Fibroblast of mammary gland (primary cell): ENCODE measurements at places on chromosomes 7 and 10.

DNA sequence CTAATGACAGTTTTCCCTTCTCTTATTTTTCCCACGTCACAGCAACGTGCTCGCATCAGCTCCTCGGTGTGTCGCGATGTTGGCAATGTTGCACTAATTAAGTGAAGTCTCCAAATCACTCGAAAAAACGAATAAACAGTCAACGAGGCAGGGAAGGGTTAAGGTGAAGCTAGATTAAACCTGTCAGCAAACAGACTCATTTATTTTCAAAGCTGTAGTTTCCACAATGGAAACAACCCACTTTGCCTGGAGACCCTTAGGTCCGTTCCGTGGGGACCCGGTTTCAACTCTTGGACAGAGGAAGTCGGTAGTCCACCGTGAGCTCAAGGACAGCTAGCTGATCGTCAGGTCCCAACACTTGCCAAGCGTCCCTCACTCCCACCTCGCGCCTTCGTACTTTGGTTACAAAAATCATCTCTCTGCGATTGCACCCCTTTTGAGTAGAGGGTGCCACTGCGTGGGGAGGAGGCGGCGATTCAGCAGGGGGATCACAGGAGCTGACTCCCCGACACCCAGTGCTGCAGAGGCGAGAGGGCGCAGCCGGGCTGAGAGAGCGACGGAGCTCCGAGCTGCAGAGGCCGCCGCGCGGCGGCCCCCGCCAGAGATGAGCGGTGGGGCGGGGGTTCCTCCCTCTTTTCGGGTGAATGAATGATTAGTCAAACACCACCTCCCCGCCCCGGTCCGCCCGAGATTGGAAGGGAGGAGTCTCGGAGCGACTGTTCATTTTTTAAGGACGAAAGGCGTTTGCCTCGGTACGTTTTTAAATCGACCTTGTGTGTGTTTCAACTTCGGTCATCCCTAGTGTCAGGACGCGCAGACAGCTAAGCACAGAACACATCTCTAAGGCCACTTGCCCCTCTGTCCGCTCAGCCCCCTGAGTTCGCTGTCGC lies 1.3 kb upstream of the BMPER start:
- DNase-seq, result peak; percentile 75

DNA sequence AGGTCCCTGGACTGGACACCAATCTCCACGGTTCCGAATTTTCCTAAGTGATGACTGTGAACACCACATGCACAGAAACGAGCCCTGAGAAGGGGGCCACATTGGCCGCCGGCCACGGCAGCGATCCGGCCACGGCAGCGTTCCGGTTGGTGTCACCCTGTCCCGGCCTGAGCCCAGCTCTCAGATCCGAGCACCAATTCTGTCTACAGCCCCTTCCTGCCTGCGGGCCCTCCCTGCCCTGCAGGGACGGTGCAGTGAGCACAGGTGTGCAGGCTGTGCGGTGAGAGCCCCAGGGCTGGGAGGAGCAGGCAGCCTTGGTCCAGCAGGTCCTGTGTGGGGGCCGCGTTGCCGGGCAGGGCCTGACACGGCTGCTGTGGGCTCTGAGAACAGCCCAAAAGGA lies 29.7 kb upstream of the GPR146 start:
- DNase-seq, result no peak

GRCh38 chr7:8134089-8134733 lies 127.8 kb downstream of the ICA1 start:
- no peak for DNase-seq

DNA sequence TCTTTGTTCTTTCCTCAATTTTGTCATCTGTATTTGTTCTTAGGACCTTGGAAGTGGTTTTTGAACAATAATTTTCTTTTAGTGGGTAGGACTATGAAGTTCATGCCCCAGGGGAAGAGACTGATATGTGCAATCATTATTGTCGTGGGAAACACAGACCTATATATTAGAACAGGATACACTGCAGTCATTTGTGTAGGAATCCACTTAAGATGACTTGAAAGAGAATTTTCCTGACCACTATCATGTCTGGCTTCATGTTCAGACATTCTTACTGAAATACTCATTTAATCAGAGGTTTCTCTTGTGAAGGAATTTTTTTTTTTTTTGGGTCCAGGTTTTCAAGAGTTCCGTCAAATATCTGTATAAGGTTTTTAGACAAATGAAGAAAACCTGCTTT lies 163.6 kb downstream of the SUGCT start:
- DNase-seq, result peak; percentile 67

DNA sequence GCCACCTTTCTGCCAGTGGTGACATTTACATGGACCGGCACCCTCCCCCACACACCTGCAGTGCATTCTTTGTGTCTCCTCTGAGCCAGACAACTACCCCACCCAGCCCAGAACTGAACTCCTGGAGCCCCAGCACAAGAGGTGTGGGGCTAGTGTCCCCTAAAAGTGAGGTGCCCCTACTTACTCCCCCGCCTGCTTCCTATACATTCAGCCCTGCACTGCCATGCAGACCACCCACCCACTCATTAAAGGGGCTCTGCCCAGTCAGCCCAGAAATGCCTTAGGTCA lies 1.9 kb downstream of the SAP25 start:
- no peak for DNase-seq

DNA sequence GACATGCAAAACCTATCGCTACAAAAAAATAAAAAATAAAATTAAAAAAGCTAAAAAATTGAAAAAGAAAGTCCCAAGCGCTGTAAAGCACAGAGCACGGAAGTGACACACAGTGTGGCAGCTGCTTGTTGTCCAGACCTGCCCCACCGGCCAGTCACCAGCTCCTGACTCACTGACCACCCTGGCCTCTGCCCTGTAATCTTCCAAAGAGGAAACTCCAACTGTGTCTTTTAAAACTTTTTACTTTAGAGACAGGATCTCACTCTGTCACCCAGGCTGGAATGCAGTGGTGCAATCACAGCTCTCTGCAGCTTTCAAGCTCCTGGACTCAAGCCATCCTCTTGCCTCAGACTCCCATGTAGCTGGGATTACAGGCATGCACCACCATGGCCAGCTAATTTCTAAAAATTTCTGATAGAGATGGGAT lies 23.6 kb downstream of the GNA12 start:
- peak; percentile 98 for DNase-seq

DNA sequence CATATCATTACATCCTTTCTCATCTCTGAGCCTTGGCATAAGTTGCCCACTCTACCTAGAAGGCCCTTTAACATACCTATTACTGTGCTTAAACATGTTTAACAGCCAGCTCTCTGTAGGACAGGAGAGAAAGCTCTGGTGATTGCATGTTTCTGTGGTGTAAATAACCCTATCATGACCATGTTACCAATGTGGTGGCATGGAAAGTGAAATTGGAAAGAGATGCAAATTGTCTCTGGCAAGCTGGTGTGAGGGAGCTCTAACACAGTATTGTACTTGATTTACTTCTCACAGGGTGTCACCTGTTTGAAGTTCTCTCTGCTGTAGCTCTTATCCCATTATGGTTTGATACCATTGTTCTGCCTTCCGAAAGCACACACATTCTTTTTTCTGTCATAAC lies 231.8 kb upstream of the DKK1 start:
- no peak for DNase-seq

- DNase-seq, result peak; percentile 21
Measured at GRCh38 chr7:36657036-36657660, 67.1 kb downstream of the AOAH start.

- DNase-seq, result no peak
Measured at GRCh38 chr7:118858651-118859149, 634.2 kb downstream of the ANKRD7 start.

DNA sequence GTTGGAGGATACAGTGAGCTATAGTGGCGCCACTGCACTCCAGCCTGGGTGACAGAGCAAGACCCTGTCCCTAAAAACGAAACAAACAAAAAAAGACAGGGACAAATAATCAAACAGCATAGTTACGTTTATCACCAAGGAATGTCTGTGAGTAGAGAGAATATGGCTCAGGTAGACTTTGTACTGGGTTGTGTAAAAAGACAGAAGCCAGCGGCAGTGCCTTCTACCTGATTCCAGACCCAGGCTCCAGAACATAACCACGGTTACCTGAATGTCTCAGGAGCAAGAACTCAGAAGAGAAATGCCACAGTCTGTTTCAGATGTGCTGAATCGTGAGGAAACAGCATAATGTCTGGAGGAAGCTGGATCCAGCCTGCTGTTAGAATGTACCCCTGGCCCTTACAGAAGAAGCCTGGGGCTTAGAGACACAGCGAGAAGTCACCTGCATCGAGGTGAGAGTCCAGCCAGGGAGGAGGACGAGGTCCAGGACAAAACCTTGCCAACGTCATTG lies 60.9 kb upstream of the KAT6B start:
- DNase-seq, result no peak

DNA sequence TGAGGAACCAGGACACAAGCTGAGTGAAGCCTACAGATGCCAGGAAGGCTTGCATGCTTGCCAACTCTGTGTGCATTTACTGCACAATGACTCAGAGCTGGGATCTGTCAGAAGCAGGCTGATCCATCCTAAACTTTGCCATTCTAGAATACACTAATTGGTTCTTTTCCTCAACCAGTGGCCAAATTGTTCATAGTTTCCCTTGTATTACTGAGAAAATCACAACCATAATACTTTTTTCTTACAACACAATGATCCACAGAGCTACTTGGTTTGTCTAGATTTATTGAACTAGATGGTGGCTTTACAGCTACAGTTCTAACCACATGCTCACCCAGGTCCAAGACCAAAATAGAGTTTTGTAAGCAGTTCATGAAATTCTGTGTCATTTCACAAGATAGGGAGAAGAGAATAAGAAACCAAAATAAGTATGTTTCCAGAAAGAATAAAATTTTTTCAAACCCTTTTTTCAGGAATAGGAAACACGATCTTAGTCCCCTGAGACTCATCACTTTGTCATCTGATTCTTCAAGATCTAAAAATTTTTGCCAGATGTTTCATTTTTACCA lies 21.0 kb upstream of the LRRC17 start:
- peak; percentile 94 for DNase-seq

GRCh38 chr7:152369518-152369917 lies 66.3 kb downstream of the KMT2C start:
- no peak for DNase-seq
